ENCODE measurements at places on chromosomes 3 and 15.

DNA sequence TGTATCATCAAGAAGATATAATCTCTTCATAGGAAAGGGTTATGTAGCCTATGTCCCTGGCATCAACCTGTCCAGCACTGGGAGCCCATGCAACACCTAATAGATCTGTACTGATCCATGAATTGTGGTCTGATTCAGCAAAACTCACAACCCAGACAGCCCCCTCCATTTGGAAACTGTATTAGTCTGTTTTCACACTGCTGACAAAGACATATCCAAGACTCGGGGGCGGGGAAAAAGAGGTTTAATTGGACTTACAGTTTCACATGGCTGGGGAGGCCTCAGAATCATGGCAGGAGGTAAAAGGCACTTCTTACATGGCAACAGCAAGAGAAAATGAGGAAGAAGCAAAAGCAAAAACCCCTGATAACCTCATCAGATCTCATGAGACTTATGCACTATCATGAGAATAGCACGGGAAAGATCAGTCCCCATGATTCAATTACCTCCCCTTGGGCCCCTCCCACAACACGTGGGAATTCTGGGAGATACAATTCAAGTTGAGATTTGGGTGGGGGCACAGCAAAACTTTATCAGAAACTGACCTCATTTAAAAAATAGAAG, 83.3 kb downstream of the TRIM42 start:
- no peak for DNase-seq

- no peak for DNase-seq
These were observed 193.7 kb downstream of the TIGIT start for GRCh38 chr3:114487502-114487901.

- DNase-seq: no peak
These were observed 45.5 kb downstream of the CBLB start for GRCh38 chr3:105823149-105823867.

- DNase-seq: no peak
These were observed 902 bp downstream of the TMEM44 start for GRCh38 chr3:194632226-194632808.

Data from activated gamma-delta T cell treated with Interleukin-2 at 50 U/mL for 16 hours (primary cell).